HT1080 (cell line): ENCODE measurements at places on chromosomes 1 and 21. TPM values are rescaled to one million over a fixed set of nuclear protein-coding genes. Genes with fewer than 3 reads are reported as not detected.

Gene PRAMEF17
- not detected in 2 replicates for total RNA-seq

Gene UBXN10
- total RNA-seq = not detected in 2 replicates

Gene JAM2
- total RNA-seq = 0.08 TPM in 1 of 2 replicates, not detected in the other

Gene ARHGAP29
- total RNA-seq = 43.1 and 50.5 TPM in 2 replicates

Gene AGRN
- 89.9 and 101 TPM in 2 replicates for total RNA-seq

Gene CITED4
- total RNA-seq = 0.90 TPM in 1 of 2 replicates, not detected in the other

Gene A3GALT2
- not detected in 2 replicates for total RNA-seq

Gene DCLRE1B
- total RNA-seq = 14.9 and 17.5 TPM in 2 replicates

Gene OLFML3
- total RNA-seq = 4.0 and 5.1 TPM in 2 replicates

Gene SYT6
- not detected in 2 replicates for total RNA-seq

Gene ADGRL4
- 52.1 and 63.2 TPM in 2 replicates for total RNA-seq

Gene CLDN8
- total RNA-seq = not detected in 2 replicates

Gene GBP7
- not detected in 2 replicates for total RNA-seq

Gene TCEA3
- total RNA-seq = 1.2 and 1.4 TPM in 2 replicates

Gene PGLYRP3
- total RNA-seq = not detected in 2 replicates

Gene NBPF14
- 13.8 and 15.1 TPM in 2 replicates for total RNA-seq

Gene DNAJC28
- 0.68 TPM in 1 of 2 replicates, not detected in the other for total RNA-seq

Gene TSSK3
- total RNA-seq = 0.60 TPM in 1 of 2 replicates, not detected in the other

Gene CELA3A
- not detected in 2 replicates for total RNA-seq

Gene CYP4X1
- 0.03 TPM in 2 replicates for total RNA-seq

Gene RO60
- 75.0 and 78.3 TPM in 2 replicates for total RNA-seq

Gene NR1I3
- total RNA-seq = not detected in 2 replicates

Gene TMEM52
- 0.30 and 0.69 TPM in 2 replicates for total RNA-seq

Gene ZFP69
- 4.0 and 4.5 TPM in 2 replicates for total RNA-seq

Gene SPRR2F
- not detected in 2 replicates for total RNA-seq

Gene LRRC39
- total RNA-seq = not detected in 2 replicates

Gene MAN1A2
- total RNA-seq = 21.4 and 28.6 TPM in 2 replicates

Gene AGO4
- total RNA-seq = 1.9 and 2.0 TPM in 2 replicates

Gene THEMIS2
- not detected in 2 replicates for total RNA-seq

Gene NCF2
- total RNA-seq = 4.4 and 5.4 TPM in 2 replicates

Gene HAO2
- total RNA-seq = not detected in 2 replicates

Gene DMBX1
- not detected in 2 replicates for total RNA-seq

Gene LMX1A
- not detected in 2 replicates for total RNA-seq

Gene COL16A1
- 5.3 and 7.3 TPM in 2 replicates for total RNA-seq

Gene SDC3
- total RNA-seq = 13.1 and 23.8 TPM in 2 replicates

Gene ARID1A
- total RNA-seq = 15.0 and 17.2 TPM in 2 replicates

Gene TMIGD3
- total RNA-seq = not detected in 2 replicates

Gene SYT2
- 0.02 TPM in 1 of 2 replicates, not detected in the other for total RNA-seq

Gene PLA2G2D
- not detected in 2 replicates for total RNA-seq

Gene B4GALT3
- 63.3 and 89.1 TPM in 2 replicates for total RNA-seq

Gene C1QTNF12
- total RNA-seq = 0.40 and 1.5 TPM in 2 replicates

Gene LYPD8
- total RNA-seq = 2.0 and 3.8 TPM in 2 replicates

Gene RIPPLY3
- not detected in 2 replicates for total RNA-seq

Gene NBPF6
- not detected in 2 replicates for total RNA-seq

Gene INSRR
- total RNA-seq = not detected in 2 replicates

Gene PGD
- 115 and 129 TPM in 2 replicates for total RNA-seq

Gene HJV
- total RNA-seq = not detected in 2 replicates

Gene ZNF683
- not detected in 2 replicates for total RNA-seq

Gene IRF6
- 0.05 TPM in 1 of 2 replicates, not detected in the other for total RNA-seq

Gene LCE1D
- not detected in 2 replicates for total RNA-seq

Gene MAP10
- not detected in 2 replicates for total RNA-seq

Gene WNT3A
- not detected in 2 replicates for total RNA-seq

Gene CD48
- total RNA-seq = not detected in 2 replicates

Gene PYCR2
- 64.1 and 65.9 TPM in 2 replicates for total RNA-seq

Gene DNM3
- total RNA-seq = 1.6 and 1.8 TPM in 2 replicates

Gene MAN1C1
- total RNA-seq = not detected in 2 replicates

Gene SF3B4
- 21.4 and 35.8 TPM in 2 replicates for total RNA-seq

Gene LCE3A
- not detected in 2 replicates for total RNA-seq

Gene RSBN1
- 5.7 and 9.9 TPM in 2 replicates for total RNA-seq
